ENCODE measurements at places on chromosomes 6 and 20.

- no peak for DNase-seq
Observed at GRCh38 chr20:37347891-37348791, 2.2 kb downstream of the SRC start.

DNA sequence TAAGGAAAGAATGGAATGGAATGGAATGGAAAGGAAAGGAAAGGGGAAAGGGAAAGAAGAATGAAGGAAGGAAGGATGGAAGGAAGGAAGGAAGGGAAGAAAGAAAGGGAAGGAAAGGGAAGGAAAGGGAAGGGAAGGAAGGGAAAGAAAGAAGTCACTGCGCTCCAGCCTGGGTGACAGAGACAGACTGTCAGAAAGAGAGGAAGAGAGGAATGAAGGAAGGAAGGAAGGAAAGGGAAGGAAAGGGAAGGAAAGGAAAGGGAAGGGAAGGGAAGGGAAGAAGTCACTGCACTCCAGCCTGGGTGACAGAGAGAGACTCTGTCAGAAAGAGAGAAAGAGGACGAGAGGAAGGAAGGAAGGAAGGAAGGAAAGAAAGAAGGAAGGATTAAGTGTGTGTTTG is 221.2 kb upstream of the LAMP5 start:
- DNase-seq = no peak

GRCh38 chr20:39588148-39588757 is 626.1 kb downstream of the DHX35 start:
- no peak for DNase-seq

DNA sequence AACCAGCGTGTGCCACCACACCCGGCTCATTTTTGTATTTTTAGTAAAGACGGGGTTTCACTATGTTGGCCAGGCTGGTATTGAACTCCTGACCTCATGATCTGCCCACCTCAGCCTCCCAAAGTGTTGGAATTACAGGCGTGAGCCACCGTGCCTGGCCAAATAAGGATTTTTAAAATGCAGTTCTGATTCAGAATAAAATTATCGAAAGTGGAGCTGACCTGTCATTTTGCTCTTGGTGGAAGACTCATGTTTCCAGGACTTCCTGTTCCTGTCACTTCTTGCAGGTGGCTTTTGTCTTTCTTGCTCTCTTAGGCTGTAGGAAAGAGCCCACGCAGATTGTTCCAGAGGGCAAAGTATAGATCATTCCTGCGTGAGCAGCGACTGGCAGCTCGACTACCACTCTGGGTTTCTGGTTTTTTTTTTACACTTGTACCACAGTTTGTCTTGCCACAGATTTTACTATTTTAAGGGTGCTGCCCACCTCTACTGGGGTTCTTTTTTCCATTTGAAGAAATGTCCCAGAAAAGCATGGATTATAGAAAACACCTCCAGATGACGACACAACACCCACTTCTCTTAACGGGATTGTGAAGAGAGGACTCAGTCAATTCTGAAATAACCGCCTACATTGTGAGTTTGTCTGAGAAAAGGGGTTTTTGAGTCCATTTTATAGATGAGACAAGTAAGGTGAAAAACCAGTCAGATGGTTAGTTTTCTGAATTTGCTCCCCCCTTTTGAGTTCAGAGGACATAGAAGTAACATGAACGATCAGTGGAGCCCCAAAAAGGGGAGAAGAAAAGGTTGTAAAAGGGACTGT is 7.5 kb downstream of the JARID2 start:
- DNase-seq = no peak

DNA sequence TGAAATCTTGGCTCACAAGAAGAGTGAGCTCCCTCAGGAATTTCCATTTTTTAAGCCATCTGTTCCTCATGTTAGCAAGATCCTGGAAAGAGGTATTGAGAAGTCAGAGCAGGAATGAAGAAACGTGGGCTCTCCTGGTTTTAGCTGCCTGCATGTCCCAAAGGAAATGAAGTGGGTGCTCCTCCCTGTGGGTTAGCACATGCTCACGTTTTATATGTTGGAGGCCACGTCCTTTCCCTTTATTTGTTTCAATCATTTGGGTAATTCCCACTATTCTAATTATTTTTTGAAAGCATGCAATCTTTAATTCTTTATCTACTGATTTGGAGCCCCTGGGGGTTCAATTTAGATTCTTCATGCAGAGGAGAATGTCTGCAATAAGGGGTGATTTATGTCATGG is 4.3 kb upstream of the MAP3K4 start:
- DNase-seq = no peak

DNA sequence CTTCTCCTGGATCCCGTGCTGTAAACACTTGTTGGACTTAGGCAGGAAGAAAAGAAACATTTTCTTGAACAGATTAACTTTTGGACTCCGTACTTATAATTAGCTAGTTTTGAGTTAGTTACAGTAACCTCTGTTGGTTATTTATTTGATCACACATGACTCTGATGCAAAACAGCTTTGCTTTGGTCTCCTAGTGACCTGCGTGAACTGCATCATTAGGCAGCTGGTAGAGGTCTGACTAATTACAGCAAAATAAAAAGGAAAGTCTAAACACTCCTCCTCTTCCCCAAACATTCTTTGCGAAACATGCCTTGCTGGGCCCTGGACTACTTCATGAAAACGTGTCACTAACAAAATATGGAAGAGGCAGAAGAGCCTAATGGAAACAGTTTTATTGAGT is 61.1 kb upstream of the ZFP64 start:
- DNase-seq = no peak

DNA sequence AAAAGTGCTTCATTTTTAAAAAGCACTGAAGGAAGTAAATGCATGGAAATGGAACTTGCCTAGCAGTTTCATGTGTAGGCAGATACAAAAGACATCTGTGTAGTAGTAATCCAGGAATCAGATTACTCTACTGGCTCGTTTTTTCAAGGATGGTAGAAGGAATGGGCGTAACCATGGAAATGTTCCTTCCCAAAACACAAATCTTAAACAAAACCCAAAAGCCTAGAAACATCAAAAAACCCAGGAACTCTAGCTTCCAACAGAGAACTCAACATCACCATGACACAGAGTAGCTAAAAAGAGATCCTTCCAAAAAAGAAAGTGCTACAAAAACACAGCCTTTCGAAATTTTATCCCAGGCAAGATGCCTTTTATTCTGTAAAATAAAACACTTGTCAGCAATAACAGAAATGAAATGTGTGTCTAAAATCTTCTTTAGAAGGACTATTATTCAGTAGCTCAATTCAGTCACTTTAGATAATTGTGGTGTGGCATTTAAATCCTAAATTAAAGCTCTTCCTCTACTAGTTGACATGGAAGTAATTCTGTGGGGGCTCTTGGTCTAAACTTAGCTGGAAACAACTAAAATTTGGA is 81.7 kb downstream of the FAM217A start:
- DNase-seq = peak; percentile 59

DNA sequence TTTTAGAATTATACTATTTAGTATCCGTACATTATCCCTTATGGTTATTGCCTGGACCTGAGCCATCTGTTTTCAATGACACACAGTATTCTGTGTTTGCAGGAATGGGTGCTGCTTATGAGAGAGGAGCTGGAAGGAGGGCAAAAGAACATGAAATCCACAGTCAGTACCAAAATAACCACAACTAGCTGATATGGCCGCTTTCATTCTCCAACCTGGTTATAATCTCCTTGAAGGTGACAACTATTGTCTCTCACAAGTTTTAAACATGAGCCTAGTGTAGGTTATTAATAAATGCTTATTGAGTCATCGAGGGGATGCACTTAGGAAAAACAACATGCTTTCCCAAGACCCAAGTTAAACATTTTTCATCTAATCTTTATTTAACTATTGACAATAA is 356.6 kb downstream of the BMP2 start:
- no peak for DNase-seq

GRCh38 chr6:132937466-132937906 is 123.1 kb downstream of the RPS12 start:
- no peak for DNase-seq

GRCh38 chr6:35064757-35065440 is 76.2 kb downstream of the TCP11 start:
- DNase-seq = no peak

Data from GM04503 (cell line).